ENCODE measurements at places on chromosomes 2 and 18. TPM values are rescaled to one million over a fixed set of nuclear protein-coding genes. Genes with fewer than 3 reads are reported as not detected.

Gene SERPINB10
- not detected for total RNA-seq

Gene HOXD8
- not detected for total RNA-seq

Gene PRKCE
- total RNA-seq, result 10.4 TPM

Gene IL1F10
- not detected for total RNA-seq

Gene ZNF396
- 0.18 TPM for total RNA-seq

Gene RAB17
- total RNA-seq, result 0.88 TPM

Gene SGO2
- total RNA-seq, result 50.2 TPM

Gene ABHD1
- total RNA-seq, result 0.43 TPM

Measured in activated naive CD4-positive, alpha-beta T cell treated with anti-CD3 and anti-CD28 coated beads, Interleukin-2, amount 50 U/mL, for 72 hours (primary cell).